ENCODE measurements at places on chromosomes 11 and 22.

DNA sequence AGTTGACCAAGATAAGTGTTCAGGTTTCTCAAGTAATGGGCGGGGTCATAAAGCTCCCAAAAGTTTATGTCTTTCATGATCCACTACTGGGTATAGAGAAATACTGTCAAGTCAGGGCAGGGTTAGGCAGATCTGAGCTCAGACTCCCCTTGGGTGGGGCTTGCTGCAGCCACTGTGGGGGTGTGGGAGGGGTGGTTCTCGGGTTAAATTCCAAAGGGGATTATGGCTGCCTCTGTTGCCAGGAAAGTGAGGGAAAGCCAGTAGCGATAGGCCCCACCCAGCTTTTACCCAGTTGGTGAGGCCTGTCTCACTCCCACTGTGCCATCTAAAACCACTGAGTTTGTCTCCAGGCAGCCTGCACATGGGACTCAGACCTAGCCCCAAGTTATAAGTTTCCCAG is 37.8 kb downstream of the DLG2 start:
- no peak for DNase-seq

GRCh38 chr11:86138958-86139357 is 70.1 kb upstream of the PICALM start:
- DNase-seq = no peak

- no peak for DNase-seq
These were observed 32.9 kb upstream of the CLMP start for GRCh38 chr11:123227763-123228495.

DNA sequence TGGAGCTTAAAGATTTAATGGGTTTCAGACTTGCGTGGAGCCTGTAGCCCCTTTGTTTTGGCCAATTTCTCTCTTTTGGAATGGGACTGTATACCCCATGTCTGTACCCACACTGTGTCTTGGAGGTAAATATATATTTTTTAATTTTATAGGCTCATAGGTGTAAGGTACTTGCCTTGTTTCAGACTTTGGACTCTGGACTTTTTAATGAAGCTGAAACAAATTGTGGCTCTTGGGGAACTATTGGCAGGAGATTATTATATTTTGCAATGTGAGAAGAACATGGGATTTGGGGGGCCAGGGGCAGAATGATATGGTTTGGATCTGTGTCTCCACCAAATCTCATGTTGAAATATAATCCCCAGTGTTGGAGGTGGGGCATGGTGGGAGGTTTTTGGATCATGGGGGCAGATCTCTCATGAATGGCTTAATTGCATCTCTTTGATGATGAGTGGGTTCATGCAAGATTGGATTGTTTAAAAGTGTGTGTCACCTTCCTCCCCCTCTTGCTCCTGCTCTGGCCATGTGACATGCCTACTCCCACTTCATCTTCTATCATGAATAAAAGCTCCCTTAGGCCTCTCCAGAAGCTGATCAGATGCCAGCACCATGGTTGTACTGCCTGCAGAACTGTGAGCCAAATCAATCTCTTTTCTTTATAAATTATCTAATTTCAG is 74.1 kb upstream of the ARHGAP20 start:
- DNase-seq = no peak
